ENCODE measurements at places on chromosomes 5 and 9. TPM values are rescaled to one million over a fixed set of nuclear protein-coding genes. Genes with fewer than 3 reads are reported as not detected.

TPPP gene
- 0.48 TPM for total RNA-seq

NDOR1 gene
- total RNA-seq = 44.1 TPM

PTPN3 gene
- 2.2 TPM for total RNA-seq

SLC6A18 gene
- not detected for total RNA-seq

DNA sequence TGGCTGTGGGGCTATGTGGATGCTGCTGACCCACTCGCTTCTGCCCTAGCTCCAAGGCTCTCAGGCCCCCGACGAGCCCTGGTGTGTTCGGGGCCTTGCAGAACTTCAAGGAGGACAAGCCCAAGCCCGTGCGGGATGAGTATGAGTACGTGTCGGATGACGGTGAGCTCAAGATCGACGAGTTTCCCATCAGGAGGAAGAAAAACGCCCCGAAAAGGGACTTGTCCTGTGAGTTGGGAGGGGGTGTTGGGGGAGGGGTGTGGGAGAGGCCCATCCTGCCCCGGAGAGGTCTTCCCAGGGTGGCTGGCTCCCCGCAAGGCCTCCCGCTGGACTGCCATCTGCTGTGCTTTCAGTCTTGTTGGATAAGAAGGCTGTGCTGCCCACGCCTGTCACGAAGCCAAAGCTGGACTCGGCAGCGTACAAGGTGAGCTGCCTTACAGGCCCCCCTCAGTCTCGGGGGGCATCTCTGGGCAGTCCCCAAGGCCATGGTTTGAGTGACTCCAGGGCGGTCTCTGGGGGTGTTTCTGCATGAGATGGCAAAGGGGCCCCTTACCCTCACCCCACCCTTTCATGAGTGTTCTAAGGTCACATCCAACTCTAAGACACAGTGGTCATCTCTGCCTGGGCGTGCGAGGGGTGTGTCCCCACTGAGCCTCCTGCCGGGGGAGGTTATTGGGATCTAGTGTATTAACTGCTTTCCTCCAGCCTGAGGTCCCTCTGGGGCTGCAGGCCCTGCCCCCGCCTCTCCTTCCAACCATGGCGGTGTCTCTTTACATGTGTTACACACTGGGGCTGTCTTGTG lies 89.5 kb downstream of the PHF2 start:
- H3K4me1 ChIP-seq = no peaks in the 10 kb centered on the region
- peak; percentile 20 for DNase-seq
- no peaks in the 10 kb centered on the region for H3K36me3 ChIP-seq
- H3K27me3 ChIP-seq = no peaks in the 10 kb centered on the region

Data from H9 (cell line).